ENCODE measurements at places on chromosomes 2 and 18.

- no peak for DNase-seq
Measured at GRCh38 chr2:46690825-46691224, 211.5 kb downstream of the TMEM247 start.

GRCh38 chr2:200454927-200455801 lies 54.7 kb downstream of the KCTD18 start:
- no peak for DNase-seq

GRCh38 chr2:134333646-134334189 lies 79.8 kb downstream of the MGAT5 start:
- DNase-seq = peak; percentile 46

GRCh38 chr2:184174493-184175104 lies 423.7 kb upstream of the ZNF804A start:
- no peak for DNase-seq

GRCh38 chr2:201182650-201183364 lies at the start of gene CASP10:
Gene CASP10, plus strand, starts transcription at chr2:201183141. Its CDS starts 2,637 bp downstream, at chr2:201185778.
- DNase-seq = peak; percentile 25

DNA sequence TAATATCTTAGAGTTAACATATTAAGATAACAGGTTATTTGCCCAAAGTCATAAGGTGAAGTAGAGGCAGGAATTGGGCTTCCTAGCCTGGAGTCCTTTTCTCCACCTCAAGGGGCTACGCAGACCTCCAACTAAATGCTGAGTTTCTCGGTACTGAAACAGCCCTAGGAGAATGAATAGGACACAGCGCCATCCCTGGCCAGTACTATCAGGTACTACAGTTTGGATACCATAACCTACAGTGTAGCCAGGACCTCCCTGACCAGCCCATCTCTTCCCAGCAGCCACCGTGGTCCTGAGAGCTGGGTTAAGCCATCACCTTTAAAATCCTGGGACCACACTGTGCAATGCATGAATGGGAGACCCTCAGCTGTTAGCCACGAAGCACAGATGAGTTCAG lies 15.7 kb downstream of the CASP8 start:
- no peak for DNase-seq

DNA sequence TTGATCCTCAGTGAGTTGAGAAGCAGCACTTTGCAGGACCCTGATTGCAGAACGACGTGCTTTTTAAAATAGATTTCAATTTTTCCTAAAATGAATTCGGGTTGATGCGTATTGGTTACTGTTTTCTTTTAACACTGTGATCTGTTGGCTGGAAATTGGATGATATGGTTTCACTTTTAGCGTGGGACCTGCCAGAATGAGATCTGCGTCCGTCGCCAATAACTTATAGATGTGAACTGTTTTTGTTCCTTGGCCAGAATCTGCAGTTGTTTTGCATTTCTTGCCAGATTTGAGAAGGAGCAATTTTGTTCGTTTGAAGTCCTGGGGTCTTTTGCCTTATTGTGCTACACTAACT lies 703 bp downstream of the UGGT1 start:
- no peak for DNase-seq

- DNase-seq = no peak
Measured at GRCh38 chr2:39571111-39571731, 94.5 kb upstream of the TMEM178A start.

DNA sequence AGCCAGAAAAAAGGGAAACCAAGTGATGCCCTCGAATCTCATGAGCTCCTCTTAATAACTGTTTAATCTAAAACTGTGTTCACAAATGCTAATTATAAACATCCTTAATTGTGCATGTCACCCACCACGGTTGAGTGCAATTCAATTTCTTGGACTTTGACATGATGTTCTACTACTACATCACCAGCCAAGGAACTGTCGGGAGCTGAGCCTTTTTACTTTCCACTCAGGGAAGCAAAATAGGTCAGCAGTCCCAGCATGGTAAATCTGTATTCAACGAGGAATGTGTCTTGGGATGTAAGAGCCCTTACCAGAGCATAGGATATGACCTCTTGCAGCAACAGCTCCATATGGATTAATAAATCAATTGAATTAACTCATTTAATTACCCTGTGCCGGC lies 20.8 kb upstream of the REG3G start:
- DNase-seq = no peak

DNA sequence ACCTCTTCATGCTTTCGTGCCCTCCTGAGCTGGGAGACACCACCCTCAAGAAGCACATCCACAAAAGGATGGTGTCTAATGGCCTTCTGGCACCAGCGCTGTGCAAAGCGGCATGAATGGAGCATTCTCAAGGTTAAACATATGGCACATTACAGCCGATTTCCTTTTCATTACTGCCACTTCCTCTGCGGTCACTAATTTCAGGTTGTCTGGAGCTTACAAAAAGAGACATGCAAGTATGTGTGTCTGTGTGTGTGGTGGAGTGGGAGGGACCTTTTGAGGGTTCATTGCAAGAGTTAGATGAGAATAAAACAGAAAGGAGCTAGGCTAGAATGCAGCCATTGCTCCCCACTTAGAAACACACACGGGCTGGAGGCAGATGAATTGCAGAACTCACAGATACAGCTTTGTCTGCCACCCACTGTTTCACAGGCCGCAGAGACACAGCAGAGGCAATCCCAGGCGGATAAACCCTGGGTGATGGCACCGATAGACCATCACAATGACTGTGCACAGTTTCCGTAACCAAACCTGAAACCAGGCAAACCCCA lies 76.0 kb downstream of the TGIF1 start:
- peak; percentile 81 for DNase-seq

GRCh38 chr2:64319896-64320295 lies 134.1 kb upstream of the LGALSL start:
- DNase-seq = no peak

- no peak for DNase-seq
Measured at GRCh38 chr2:197215748-197216360, 94.7 kb downstream of the ANKRD44 start.

- DNase-seq = no peak
Measured at GRCh38 chr2:88808083-88808482, 116.6 kb downstream of the RPIA start.

GRCh38 chr2:182422864-182423263 lies 4.0 kb downstream of the PDE1A start:
- DNase-seq = no peak

DNA sequence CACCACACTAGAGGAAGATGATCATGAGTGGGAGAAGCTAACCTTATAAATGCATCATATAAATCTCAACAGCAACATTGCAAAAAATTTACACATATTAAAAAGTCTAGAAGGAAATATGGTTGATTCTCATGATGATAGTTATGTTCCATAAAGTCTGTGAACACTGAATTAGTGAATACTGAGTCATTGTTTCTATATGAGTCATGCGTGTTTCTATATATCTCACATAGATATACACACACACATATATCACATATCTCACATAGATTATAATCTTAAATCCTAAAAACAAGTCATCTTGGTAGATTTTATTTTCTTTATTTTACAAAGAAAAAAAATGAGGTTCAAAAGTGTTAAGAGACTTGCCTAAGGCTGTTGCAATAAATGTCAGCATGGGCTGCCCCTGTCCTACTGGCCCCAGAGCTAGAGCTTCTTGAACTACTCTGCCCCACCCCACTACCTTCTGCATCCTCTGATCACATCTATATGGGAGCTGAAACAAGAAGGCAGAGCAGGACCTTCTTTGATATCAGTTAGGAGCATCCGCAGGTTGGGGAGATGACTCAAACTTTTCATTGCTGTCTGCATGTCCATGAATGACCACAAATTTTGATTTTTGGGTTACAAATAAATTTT lies 81.8 kb upstream of the ADAM23 start:
- no peak for DNase-seq

GRCh38 chr2:43107679-43108078 lies 118.7 kb downstream of the ZFP36L2 start:
- DNase-seq = peak; percentile 58

DNA sequence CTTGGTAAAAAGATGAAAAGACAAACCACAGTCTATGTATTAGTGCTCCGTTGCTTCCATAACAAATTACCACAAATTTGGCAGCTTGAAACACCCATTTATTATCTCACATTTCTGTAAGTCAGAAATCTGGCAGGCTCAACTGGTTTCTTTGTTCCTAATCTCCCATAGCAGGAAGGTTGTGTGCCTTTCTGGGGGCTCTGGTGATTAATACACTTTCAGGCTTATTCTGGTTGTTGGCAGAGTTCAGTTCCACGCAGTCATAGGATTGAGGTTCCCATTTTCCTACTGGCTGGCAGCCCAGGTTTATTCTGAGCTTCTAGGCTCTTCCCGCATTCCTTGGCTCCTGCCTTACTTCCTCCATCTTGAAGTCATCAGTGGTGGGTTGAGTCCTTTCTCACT lies 189.3 kb downstream of the ANAPC1 start:
- DNase-seq = no peak

DNA sequence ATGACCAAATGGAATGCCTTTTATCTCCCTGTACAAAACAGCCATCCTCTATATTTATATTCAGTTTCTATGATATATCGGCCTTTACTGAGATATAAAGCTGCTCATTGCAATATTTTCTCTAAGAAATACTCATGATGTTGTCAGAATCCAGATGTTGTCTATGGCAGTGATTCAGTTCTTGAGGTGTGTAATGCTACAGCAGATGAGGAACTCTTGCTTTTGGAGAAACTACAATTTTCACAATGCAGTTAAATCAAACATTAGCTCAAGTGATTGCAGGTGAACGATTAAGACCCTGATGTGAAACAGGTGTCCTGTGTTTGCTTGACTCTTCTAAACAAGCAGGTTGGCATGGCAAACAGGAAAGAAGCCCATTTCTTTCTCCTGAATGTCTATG lies 256.2 kb upstream of the CDH20 start:
- no peak for DNase-seq

GRCh38 chr2:11160731-11161455 lies 5.6 kb downstream of the SLC66A3 start:
- DNase-seq = no peak

DNA sequence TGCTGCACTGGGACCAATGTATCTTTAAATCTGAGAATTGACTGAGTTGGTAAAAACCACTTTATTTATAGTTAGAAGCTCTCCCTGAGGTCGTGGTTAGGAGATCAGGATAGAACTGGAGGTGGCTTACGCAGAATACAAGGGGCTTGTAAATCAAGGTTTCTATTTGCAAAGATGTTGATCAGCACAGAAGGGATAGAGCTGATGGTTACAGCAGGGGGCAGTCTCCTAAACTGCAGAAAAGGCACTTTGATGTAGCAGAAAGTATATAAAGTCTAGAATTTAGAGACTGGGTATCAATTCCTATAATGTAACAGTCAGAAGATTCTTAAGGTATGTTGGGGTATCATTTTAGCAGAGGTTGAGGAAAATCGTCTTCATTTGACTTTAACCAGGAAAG lies 25.2 kb upstream of the ACVR1 start:
- DNase-seq = no peak

- DNase-seq = no peak
Measured at GRCh38 chr2:36376992-36377738, 21.6 kb downstream of the CRIM1 start.

DNA sequence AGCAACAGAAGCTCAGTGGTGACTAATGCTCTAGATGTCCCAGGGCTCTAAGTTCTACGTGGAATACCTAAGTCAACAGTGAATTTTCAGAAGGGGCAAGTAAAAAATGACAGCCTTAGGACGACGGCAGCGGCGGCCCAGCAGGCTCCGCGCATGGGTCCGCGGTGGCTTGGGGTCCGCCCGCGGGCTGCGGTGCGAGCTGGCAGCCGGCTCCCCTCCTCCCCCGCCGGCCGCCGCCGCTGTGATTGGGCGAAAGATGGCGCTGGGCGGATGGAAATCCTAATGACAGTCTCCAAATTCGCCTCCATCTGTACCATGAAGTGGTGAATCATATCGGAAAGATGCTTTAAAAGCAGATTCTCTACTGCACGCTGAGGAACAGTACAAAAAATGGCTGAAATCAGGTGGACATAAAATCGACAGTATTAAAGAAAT lies 74.7 kb downstream of the HNRNPLL start:
- peak; percentile 67 for DNase-seq

- peak; percentile 34 for DNase-seq
Measured at GRCh38 chr2:143150287-143150686, 21.1 kb downstream of the ARHGAP15 start.

DNA sequence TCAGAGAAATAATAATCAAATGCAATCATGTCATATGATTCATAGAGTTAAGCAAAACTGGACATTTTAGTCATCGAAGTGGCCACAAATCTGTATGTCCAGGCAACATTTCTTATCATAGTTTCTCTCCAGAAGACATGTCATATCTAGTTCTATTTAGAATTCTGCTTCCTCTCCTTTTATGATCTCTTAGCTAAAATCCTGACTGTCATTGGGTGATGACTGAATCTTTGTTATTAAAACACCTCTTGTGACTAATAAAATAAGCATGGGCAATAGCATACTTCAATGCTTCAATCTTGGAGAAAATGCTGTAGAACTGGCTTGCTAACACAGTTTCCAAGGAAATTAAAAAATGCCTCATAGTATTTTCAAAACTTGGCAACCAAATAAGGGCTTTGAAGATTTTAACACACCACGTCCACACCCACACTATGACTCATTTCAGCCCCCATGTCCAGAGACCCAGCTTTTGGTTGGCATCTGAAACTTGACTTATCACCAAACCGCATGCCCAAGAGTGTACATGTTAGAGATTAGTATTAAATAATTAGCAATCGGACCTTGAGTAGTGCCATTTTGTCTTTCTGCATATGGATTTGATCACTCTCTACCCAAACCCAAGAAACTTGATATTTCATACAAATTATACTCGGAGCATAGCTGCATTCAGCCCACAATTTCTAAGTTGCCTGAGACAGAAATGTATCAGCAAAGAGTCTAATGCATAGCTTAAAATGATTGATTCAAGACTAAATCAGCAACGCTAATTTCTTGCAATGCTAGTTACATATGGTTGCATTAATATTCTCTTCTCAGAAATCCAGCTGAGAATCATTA lies 106.5 kb upstream of the ETAA1 start:
- DNase-seq = no peak

- no peak for DNase-seq
Measured at GRCh38 chr18:58603375-58604067, 25.4 kb downstream of the ALPK2 start.

All from Ammon's horn (tissue), 1 donor.